ENCODE measurements at places on chromosomes 6 and 20. TPM values are rescaled to one million over a fixed set of nuclear protein-coding genes. Genes with fewer than 3 reads are reported as not detected.

GRCh38 chr6:4176907-4177306, 41.5 kb upstream of the ECI2 start:
- H3K27me3 ChIP-seq, result peaks cover 10% of the 10 kb centered on the region
- H3K4me3 ChIP-seq, result no peak overlapping the region
- no peaks in the 10 kb centered on the region for H3K36me3 ChIP-seq
- DNase-seq, result no peak
- H3K27ac ChIP-seq, result no peak overlapping the region

- no peak within 1 kb of the TSS for H3K4me3 ChIP-seq
- H3K27me3 ChIP-seq, result peaks cover 12% of the 10 kb centered on the region
- H3K27ac ChIP-seq, result no peak within 1 kb of the TSS
- no peaks in the 10 kb centered on the region for H3K36me3 ChIP-seq
- H3K4me1 ChIP-seq, result no peaks in the 10 kb centered on the region
These were observed at the start of gene OR14J1 for GRCh38 chr6:29301316-29301715. TSS of gene OR14J1 (plus strand) at chr6:29301701. CDS start at chr6:29306690, 4,989 bp downstream.

- H3K36me3 ChIP-seq, result no peaks in the 10 kb centered on the region
- H3K27ac ChIP-seq, result no peak overlapping the region
- H3K27me3 ChIP-seq, result peaks cover 19% of the 10 kb centered on the region
- DNase-seq, result no peak
- no peaks in the 10 kb centered on the region for H3K4me1 ChIP-seq
These were observed 38.2 kb downstream of the KIF6 start for GRCh38 chr6:39686976-39687375.

Gene GPRC6A
- total RNA-seq, result not detected

All from naive thymus-derived CD8-positive, alpha-beta T cell (primary cell).